ENCODE measurements at places on chromosomes 7 and 10. TPM values are rescaled to one million over a fixed set of nuclear protein-coding genes. Genes with fewer than 3 reads are reported as not detected.

Gene CRYGN
- not detected for total RNA-seq

Gene RET
- total RNA-seq, result not detected

DNA sequence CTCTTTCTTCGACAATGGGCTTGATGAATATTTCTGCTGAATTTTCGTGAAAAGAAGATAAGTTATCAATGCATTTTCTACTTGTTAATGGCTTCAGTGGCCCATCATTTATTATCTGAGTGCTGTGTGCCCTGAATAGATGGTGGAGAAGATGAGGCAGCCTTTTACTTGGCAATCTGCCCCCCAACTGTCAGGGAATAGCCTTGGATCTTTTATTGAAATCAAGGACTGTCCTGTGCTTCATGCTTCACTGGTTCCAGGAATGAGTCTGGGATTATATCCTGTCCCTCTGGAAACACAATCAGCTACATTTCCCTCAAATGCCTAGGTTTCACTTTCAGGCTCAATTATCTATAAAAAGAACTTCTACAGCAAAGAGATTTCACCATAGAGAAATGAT, 75.9 kb upstream of the NXPH1 start:
- no peak for DNase-seq

- DNase-seq, result no peak
These were observed 168.9 kb downstream of the KCND2 start for GRCh38 chr7:120441850-120442249.

Gene ANKRD2
- not detected for total RNA-seq
